ENCODE measurements at places on chromosomes 7 and 10.
A peak's percentile ranks its signal among the peaks of the same experiment; 100 is the strongest.

- no peak for DNase-seq
Measured at GRCh38 chr10:130809761-130810515, 501.6 kb downstream of the TCERG1L start.

DNA sequence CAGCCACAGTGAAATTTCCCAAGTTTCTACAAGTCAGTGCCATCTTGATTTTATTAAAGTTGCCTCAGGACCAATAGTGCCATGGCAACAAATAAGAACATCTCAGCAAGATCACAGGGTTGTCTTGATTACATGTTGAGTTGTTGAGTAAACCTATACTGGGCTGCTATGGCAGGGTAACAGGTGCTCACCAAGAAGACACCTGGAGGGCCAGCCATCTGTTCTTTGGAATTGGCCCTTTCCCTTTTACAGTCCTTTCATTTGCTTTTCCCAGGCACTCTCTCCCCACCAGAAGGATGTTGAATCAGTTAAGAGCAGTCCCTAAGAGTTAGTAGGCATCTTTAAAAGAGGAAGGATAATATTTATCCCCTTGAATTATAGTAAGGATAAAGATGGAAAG is 582.0 kb downstream of the TNS3 start:
- no peak for DNase-seq

- no peak for DNase-seq
Measured at GRCh38 chr7:1103009-1103788, 15.3 kb downstream of the GPER1 start.

DNA sequence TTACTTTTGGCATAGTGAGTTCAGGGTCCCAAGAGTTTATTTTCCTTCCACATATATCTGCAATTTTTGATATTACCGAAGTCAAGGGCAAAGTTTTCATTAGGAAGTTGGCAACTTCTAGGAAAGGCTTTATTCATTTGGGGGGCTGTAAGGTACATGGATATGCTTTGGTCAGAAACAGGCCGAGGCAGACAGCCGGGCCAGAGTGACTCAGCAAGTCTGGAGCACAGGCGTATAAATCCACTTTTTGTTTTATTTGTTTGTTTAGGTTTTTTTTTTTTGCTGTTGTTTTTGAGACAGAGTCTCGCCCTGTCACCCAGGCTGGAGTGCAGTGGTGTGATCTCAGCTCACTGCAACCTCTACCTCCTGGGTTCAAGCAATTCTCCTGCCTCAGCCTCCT is 3.7 kb downstream of the ZNF680 start:
- peak; percentile 35 for DNase-seq

- peak; percentile 73 for DNase-seq
Measured at GRCh38 chr10:58641095-58641531, 128.4 kb downstream of the BICC1 start.

- no peak for DNase-seq
Measured at GRCh38 chr7:30652132-30652531, 30.1 kb downstream of the CRHR2 start.

All from bronchial epithelial cell (primary cell).